ENCODE measurements at places on chromosomes 3 and 15. TPM values are rescaled to one million over a fixed set of nuclear protein-coding genes. Genes with fewer than 3 reads are reported as not detected.

- DNase-seq: no peak
These were observed 230.4 kb upstream of the BHLHE40 start for GRCh38 chr3:4748701-4749378.

GRCh38 chr3:104385421-104385820, 981.3 kb upstream of the ALCAM start:
- DNase-seq: no peak

GRCh38 chr3:50322386-50323091, at the start of gene HYAL2:
HYAL2 (minus strand) TSS chr3:50322745; CDS start chr3:50320489, 2,256 bp downstream.
- no peak for DNase-seq

DNA sequence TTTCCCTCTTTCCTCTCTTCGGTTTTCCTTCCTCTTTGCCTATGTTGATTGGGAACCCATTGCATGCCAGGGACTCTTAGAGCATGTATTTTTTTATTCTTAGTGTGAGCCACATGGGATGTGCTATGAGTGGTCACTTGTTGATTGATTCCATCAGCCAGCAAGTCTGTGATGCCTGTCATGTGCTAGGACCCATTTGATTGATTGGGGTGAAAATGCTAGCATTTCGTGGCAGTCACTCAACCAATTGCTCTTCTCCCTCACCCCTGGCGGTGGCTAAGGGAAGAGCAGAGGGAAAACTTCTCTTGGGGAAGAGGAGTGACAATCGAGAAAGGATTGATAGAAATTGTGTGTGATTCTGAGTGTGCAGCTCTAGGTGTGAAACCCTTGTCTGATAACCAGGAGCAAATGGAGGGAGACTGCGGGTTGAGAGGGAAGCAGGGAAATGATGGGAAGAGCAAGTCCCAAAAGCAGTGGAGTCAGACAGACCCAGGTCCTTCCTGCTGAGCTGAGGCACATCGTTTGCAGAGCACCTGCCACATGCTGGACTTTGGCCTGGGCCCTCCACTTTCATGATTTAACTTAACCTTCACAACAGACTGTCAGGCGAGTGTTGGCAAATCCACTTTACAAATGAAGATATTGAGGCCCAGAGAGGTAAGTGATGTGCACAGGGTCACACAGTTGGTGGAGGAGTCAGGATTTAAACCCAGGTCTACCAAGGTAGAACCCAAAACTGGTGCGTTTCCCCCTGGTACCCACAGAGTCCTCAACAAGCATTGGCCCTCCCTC, 40.0 kb downstream of the SLC6A11 start:
- no peak for DNase-seq

Gene FGF12
- total RNA-seq: 136 TPM

DNA sequence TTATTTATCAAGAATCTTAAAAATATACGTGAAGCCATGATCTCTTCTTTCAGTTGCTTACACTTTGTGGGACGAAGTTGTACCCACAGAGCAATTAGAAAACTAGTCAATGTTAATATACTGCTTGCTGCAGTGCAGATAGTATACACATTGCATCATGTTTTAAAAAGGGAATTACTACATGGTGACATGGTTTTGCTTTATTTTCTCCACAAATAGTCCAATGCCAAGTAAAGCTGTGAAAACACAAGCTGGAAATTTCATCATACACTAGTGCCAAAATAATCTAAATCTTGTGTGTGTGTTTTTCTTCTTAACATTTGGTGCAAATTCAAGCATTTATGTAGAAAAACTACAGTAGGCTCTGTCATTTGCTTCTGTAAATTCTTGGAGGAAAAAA, 233.0 kb downstream of the EPHA3 start:
- no peak for DNase-seq

GRCh38 chr3:12901623-12902045, 60.3 kb upstream of the RPL32 start:
- no peak for DNase-seq

- peak; percentile 52 for DNase-seq
These were observed 105.0 kb downstream of the LRRK1 start for GRCh38 chr15:101024073-101024695.

- DNase-seq: no peak
These were observed 115.6 kb downstream of the GSK3B start for GRCh38 chr3:119978554-119979208.

GRCh38 chr15:31384568-31384967, 57.9 kb downstream of the KLF13 start:
- no peak for DNase-seq

DNA sequence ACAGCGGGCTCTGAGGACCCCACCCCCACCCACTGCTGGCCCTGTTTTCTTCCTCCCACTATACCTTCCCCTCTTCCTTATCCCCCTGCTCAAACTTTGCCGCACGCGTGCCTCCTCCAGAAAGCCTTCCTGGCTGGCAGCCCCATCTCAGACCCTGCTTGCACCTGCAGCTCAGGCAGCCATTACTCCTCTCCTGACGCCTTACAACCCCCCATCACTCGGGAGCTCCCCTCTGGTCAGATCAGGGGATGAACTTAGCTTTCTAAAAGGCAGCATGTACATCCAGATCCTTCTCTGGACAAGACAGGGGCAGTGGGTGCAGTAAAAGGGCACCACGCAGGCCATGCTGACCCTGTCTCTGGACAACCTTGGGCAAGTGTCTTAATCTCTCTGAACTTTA, 94.5 kb downstream of the SEC22A start:
- no peak for DNase-seq

DNA sequence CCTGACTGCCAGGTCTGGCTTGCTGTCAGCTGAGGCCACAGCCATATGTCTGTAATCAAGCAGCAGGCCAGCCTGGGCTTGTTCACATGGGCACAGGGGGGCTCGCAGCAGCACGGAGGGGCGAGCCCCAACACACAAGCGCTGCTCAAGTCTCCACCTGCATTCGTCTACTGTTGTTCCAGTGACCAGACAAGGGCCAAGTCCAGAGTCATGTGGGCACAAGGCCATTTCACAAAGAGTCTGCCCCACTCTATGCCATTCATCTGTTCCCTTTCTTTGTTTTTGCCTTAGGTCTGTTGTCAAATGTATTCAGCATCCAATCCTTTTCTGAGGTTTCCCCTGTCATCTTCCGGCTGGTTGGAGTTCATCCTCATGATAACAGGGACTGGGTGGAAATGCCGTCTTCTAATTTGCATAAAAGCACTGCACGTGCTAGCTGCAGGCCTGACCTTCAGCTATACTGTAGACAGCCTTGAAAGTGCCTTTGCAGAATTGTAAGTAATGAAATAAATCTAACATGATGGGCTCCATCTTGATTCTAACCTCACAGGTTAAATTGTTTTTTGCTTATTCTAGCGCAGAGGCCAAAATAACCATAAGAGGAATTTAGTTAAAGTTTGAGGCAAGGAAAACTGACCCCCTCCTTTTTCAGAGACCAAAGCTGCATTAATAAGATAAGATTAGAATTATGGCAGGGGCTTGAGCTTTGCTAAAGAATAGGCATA, 28.6 kb upstream of the KBTBD12 start:
- DNase-seq: no peak

Gene PEX11A
- total RNA-seq: 12.6 TPM

DNA sequence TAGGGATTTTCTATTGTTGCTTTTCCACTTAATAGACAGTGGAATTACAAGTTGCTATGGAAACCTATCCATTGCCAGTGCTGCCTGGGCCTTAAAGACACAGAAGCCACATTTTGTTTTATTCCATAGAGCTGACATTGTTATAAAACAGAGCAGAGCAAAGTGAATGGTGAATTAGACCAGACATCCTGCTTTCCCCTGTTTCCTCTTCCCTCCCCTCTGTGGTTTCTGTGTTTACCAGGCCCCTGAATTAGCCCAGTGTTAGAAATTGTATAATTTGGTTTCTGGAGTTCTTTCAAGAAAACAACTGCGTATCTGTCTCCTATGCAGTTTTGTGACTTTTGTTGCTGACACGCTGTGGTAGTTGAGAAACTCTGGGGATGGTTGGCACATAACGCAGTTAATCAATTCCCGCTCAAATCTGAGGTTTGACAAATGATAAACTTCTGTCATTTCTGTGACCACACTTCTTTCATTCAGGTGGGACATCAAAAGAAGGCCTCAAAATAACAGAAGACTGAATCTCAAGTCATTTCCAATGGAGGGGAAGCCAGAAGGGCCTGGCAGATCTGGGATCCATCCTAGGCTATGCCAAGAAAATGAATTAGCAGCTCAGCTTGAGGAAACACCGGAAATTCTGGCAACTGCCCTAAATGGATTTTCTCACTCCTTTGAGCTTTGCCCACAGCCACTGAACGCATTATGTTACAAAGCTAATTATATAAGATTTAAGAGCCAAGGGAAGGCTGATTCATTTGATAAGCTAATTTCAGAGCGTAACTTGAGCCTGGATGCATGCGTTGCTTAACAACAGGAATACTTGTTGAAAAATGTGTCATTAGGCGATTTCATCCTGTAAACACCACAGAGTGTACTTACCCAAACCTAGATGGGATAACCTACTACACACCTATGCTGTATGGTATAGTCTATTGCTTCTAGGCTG, 46.9 kb downstream of the NR1D2 start:
- peak; percentile 46 for DNase-seq

- DNase-seq: no peak
These were observed 2.5 kb upstream of the ADIPOQ start for GRCh38 chr3:186839874-186840641.

Gene CNBP
- total RNA-seq: 169 TPM

GRCh38 chr3:44831232-44831631, 30.5 kb upstream of the TMEM42 start:
- no peak for DNase-seq

DNA sequence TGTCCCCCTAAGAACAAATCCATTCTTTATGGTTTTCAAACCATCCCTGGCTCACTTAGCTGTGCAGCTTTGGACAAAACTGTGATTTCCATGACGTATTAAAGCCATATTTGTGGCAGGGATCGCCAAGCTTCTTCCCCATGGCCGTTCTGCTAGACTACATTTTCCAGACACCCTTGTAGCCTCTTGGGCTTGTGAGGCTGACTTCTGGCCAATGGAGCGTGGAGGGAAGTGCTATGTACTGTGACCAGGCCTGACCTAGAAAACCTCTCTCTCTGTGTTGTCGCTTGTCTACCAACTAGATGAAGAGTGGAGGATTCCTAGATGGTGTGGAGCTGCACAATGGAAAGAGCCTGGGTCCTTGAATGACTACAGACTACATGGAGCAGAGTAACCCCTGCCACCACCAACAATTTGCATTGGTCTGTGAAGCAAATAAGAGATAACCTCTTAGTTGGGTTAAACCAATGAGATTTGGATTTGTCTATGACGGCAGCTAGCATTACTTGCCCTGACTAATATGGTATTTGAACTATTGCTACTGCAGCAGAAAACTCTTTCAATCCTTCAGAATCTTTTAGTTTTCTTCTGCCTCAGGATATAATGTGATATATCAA, 22.1 kb upstream of the MGLL start:
- DNase-seq: no peak

Gene ANKRD63
- total RNA-seq: 2.0 TPM

- DNase-seq: no peak
These were observed 1.1 kb downstream of the SNRK start for GRCh38 chr3:43287500-43287873.

GRCh38 chr15:90178468-90179435, 22.4 kb upstream of the SEMA4B start:
- no peak for DNase-seq

DNA sequence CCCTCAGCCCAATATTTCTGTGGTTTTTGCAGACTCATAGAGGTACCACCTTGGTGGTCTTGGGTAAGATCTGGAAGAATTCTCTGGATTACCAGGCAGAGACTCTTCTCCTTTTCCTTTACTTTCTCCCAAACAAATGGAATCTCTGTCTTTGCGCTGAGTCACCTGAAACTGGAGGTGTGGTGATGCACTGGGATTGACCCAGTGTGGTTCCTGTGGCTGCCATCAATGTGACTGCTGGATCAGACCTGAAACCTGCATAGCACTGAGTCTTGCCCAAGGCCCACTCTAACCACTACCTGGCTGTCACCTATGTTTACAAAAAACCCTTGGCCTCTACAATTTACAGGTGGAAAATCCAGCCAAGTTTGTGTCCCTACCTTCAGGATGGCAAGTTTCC, 295.3 kb downstream of the RBMS3 start:
- DNase-seq: no peak

Gene PCOLCE2
- 6.9 TPM for total RNA-seq

Data from frontal cortex (tissue), 4 donors.